Activated T-helper 1 cell treated with anti-CD3 and anti-CD28 coated beads, Interleukin-2, amount 50 U/mL, for 16 hours (primary cell): ENCODE measurements at places on chromosomes 7 and 10.

DNA sequence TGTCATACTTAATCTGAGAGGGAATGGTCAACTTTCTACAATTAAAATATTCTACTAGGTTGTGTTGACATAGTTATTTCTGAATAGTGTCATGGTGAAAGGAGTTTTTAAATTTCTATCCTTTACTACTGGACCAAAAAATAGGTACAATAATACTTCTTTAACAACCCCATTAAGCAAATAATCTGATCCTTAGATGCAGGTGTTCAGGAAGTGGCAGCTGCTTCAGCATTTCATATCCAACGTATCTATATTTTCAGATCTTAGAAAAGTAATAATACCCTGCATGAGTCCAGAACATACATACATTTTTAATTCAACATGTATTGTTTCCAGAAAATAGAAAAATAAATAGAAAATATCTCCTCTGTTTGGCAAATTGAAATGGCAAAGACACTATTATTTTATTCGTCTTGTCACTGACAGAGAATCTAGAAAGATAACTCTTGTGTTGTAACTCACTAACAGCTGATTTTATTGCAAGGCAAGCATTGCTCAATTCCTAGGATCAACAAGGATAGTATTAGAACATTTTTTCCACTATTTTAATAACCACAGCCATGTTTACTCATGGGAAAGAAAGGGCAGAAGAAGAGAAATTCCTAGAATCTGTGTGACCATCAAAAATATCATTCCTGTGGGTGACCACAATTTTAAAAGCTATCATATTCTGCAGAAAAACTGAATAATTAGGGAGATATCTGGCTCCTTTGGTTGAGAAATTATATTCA, 159.3 kb upstream of the CNTNAP2 start:
- DNase-seq = no peak

DNA sequence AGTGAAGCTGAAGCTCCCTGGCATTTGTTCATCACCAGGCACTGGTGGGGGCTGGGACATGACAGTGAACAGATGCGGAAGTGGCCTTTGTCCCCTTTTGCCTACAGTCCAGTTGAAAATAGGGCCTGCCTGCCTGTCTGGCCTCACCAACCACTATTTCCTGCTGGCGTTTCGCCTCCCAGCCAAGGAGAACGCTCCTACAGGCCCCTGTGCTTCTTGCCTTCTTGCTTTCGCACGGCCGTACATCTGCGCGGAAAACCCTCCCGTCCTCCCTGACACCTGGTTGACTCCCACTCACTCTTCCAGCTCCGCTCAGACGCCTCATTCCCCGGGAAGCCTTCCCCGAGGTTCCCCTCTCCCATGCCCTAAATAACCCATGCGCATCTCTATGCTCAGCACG, 317.3 kb downstream of the PRPF18 start:
- DNase-seq = no peak

GRCh38 chr7:127893547-127893946, 137.7 kb downstream of the LRRC4 start:
- no peak for DNase-seq

DNA sequence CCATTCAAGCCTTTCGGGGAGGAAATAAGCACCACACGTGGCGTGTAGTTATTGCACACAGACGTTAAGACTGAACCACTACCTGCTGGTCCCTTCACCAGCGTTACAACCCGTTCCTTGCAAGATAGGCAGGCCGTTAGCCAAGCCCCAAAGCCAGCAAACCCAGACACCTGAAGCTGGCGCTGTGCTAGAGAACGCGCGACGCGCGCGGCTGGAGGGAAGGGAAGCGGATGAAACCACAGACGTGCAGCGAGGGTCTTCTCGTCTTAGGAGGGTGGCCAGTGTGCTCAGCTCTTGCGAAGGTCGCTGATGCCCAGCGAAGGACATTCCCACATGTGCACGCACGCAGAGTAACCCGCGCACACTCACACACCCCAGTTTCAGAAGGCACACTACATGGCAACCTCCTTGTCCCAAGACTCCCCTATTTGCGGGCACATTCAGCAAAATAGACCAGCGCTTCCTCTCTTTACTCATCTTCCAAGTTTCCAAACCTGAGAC, 980 bp downstream of the TMEM26 start:
- no peak for DNase-seq

DNA sequence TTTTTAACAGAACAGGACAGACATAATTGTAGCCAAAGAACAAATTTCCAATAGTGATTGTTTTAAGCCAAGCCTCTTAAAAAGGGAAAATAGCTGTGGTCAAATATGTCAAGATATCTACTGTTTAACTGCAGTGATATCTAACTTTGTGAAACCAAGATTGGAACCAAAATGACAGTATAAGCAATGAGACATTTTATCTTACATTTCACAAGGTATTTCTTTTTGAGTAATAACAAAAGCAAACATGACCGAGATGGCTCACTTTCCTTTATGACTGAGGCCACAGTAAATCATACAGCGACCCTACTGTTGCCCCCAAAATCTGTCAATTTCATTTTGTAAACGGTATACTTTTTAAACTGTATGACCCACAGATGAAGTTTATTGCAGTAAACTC, 215.8 kb downstream of the MLLT10 start:
- no peak for DNase-seq

DNA sequence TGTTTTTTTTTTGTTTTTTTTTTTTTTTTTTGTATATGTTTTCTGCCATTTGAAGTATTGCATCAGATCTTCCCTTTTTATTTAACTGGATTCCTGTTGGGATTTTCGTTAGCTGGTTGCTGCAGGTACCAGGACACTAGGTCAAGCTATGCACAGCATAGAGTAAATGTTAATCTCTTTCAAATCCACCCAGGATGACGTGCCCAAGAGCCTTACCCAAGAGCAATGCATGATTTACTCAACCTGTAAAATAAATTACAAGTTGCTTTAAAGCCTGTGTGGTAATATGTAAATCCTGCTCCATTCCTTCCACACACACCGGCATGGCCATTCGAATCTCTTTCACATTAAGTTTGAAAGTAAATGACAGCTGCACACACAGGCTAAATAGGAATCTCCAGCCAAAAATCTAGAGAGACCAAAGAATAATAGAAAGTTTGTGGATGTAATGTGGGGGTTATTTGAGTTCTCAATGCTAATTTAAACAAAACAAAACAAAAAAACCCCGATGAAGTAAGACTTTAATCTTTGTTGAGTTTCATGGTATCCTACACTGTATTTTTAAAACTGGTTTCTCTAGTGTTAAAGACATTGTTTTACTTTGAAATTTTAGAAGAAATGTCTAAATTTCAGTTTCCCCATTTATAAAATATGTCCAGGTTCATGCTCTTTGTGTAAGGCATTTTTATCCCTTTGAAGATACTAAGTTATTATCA, 167.9 kb downstream of the FRMD4A start:
- DNase-seq = no peak

- DNase-seq = no peak
Measured at GRCh38 chr10:72309290-72310240, 35.8 kb downstream of the DDIT4 start.

DNA sequence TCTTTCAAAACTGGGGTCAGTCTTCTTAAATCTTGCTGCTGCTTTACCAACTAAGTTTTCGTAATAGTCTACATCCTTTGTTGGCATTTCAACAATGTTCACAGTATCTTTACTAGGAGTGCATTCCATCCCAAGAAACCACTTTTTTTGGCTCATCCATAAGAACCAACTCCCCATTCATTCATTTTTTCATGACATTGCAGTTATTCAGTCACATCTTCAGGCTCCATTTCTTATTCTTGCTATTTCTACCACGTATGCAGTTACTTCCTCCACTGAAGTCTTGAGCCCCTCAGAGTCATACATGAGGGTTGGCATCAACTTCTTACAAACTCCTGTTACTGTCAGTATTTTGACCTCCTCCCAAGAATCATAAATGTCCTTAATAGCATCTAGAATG, 392.3 kb downstream of the DGKB start:
- no peak for DNase-seq
